ENCODE measurements at places on chromosomes 4 and X.

DNA sequence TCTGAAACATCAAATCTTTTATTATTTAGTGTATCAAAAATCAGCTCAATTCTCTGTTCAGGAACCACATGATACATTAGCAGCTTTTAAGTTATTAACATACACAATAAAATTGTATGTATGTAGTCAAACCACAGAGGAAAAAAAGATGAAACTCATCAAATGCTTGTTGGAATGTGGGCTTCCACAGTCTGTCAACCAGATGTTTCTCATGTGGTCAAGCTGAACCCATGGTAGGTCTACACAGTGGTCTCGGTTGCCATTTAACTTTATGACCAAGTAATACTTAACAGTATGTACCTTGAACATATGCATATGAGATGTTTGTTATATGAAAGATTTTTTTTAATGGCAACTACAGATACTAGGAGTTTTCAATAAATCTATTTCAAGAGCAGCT is 427.8 kb downstream of the IL15 start:
- no peak for DNase-seq

- DNase-seq, result no peak
Observed at GRCh38 chr4:82782626-82783345, 15.8 kb downstream of the SCD5 start.

- DNase-seq, result no peak
Observed at GRCh38 chrX:41728125-41728524, 4.1 kb downstream of the GPR82 start.

DNA sequence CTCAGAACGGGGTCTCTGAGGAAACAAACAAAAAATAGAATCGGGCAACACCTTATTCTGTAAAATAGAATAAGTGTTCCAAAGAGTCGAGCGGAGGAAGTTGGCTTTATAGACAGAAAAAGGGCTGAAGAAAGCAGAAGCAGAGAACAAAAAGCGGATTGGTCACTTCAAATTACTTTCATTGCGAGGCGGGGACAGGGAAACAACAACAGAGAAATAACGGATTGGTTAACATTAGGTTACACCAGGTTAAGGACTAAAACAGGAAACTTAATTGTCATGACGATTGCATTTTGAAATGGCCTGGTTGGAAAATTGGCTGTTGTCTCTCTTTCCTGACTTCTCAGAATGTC is 433 bp upstream of the COQ2 start:
- DNase-seq, result peak; percentile 63

DNA sequence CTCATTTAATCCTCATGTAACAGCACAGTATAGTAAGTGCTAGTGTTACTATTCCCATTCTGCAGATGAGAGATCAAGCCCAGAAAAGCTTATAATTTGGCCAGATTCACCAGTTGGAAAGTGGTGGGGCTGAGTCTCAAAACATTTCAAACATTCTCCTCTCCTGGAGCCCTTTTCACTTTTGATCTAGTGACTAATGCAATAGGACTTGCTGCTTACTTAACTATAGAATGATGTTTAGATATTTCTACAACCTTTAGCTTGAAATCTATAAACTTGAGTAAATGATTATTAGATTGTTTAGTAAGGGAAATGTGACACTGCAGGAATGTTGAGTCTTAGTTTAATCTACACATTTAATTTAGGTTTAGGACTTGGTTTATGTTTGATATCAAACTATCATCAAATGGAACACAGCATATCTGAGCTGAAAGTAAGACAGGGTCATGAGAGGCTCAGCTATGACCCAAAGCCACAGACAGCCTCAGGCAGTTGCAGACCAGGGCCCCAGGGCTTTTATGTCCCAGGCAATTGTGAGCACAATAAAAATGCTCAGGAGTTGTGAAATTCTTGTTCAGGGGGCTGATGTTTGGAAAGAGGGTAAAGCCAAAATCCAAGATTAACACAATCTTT is 199.5 kb upstream of the HS3ST1 start:
- DNase-seq, result no peak

DNA sequence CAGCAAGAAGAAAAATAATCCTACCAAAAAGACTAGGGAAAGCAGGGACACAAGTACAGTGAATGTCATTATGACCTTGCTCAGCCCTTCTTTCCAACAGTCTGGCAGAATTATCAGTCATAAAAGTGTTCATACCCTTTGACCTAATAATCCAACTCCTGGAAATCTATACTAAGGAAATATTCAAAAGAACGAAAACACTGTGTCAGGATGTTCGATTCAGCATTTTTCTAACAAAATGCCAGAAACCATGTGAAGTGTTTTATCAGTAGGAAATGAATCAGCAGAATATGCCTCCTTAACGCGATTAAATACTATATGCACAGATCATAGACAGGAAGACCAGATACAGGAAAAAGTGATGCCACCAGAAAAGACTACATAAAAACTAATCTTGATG is 16.2 kb upstream of the S100G start:
- no peak for DNase-seq

GRCh38 chr4:37726666-37727065 is 40.5 kb upstream of the RELL1 start:
- no peak for DNase-seq
